HCT116 (cell line): ENCODE measurements at places on chromosomes 5 and 9.

DNA sequence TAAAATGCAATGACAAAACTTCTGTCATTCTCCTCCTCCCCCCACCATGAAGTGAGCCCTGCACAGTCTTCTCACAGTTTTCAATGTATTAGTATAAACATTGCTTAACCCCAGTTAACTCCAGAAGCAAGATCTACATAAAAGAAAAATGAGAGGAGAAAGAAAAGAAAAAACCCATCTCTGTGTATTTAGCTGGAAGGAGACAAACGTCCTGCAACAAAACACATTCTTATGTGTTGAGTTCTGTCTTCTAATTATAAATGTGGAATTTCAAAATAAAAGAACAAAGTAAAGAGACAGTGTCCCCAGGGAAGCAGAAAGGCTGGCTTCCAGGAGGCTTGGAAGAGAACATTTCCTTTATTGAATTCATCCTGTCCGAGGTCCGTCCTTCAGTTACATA is 491.9 kb upstream of the TUSC1 start:
- DNase-seq = no peak

DNA sequence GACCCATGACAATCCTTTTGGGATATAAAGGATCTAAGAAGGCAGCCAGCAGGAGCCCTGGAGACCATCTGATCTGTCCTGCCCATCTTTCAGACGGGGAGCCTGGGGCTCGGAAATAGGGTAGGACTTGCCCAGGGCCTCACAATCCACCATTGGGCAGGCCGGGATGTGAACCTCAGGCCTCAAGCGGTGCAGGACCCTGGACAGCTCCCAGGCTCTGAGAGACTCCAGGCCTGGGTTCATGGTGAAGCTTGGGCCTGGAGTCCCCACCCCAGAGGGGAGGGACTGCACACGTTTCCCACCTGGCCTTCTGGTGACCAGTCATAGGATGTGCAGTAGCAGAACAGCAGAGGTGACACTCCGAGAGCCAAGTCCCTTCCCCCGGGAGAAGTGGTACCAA is 36.6 kb upstream of the RAPGEF1 start:
- DNase-seq = peak; percentile 13

GRCh38 chr5:156691572-156691971 is 158.5 kb upstream of the PPP1R2B start:
- no peak for DNase-seq

GRCh38 chr9:4774209-4774608 is 18.5 kb upstream of the RCL1 start:
- DNase-seq = no peak

DNA sequence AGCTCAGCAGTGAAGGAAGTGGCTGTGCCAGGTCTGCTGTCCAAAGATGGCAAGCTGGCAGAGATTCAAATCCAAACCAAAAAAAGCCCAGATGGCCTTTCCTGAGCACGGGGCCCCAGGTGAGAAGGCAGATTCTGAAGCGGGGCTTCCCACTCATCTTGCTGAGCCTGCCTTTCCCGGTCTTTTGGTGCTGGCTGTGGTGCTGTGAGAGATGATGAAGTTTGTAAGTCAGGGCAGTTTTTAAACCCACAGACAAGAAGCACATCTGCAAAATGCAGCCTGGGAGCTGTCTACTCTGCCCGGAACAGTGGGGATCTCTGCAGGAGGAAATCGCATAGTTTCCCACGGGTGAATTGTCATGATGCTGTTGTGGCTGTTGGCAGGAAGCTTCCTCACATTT is 85.0 kb upstream of the IRX4 start:
- DNase-seq = no peak

DNA sequence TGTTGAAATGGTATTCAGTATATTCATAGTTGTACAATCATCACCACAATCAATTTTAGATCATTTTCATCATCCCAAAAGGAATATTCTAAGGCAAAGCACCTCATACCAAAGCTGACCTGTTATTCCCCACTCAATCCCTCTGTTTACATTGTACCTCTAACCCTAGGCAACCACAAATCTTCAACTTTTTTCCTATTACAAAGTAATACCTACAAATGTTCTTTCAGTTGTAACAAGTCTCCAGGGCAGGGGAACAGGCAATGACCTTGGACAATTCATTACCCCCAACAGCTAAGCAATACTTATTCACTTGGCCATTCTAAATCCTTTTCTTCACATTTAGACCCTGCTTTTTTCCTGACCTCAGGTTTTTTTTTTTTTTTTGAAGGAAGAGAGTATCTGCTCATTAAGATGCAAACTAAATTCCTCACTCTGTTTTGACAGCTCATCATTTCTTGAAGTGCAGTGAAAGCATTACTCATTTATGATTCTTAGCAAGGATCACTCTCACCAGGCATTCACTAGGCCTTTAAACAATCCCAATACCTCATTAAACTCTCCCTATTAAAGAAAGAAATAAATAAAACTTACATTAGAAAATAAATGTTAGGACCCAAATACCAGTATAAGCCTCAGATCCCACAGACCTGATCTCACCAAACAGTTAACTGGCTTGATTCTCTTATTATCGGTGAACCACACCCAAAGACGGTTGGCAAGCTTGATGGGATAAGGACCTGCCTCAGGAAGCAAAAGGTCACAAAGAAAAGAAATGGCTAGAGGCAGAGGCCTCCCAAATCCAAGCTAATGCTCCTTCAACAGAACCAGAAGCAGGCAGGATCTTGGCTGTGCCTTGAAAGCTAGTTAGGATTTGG is 15.3 kb downstream of the MTMR12 start:
- no peak for DNase-seq
